Neuronal stem cell (in vitro differentiated cells): ENCODE measurements at places on chromosomes 12 and 14.

DNA sequence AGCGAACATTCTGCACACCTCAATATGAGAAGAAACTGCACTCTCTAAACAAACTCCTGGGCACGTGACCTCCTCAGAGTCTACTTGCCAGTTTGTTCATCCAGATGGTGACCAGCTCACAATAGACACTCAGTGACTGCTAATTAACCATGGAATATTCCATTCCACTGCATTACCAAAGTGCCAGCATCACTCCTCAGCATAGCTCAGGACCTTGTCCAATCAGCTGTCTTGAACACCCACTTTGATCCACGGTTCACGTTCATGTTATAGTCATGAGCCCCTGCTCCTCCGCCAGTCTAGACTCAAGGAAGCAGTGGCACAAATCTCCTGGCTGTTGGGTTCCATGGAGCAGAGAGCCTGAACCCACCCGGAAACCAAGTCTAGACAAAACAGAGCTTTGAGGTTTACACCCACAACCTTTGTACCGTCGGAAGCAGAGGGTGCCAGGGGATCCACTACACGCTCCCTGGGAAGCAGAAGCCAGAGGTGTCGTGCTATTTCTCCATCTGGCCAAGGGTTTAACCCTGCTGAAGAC lies 285.3 kb downstream of the ZFP36L1 start:
- DNase-seq, result no peak

GRCh38 chr14:61388173-61388975 lies 67.0 kb downstream of the PRKCH start:
- DNase-seq, result no peak

- DNase-seq, result no peak
These were observed 95.9 kb downstream of the TSPAN9 start for GRCh38 chr12:3173008-3173553.

DNA sequence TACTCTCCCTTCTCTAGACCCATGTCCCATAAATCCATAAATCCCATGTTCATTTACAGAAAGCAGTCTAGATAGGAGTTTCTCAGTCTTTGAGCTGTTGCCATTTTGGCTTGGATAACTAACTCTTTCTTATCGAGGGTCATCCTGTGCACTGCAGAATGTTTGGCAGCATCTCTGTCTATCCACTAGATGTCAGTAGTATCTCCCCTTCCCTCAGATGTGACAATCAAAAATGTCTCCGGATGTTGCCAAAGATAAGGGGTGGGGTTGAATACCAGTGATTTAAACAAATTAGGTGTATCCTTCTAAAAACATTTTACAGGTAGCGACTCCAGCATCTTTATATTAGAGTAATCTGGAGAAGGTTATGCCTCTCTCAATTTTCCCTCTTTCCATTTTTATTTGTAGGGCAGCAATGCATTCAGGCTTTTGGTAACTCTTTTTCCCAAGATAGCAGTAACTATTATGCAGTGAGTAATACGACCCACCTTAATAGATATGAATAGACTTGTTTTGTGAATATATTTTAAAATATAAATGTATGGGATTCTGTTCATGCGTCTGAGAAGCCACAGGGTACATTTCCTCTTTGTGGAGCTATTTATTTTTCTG lies 100.7 kb downstream of the LRRK2 start:
- no peak for DNase-seq

GRCh38 chr14:76904100-76904739 lies 78.0 kb downstream of the LRRC74A start:
- DNase-seq, result no peak
